ENCODE measurements at places on chromosomes 3 and 15.
A peak's percentile ranks its signal among the peaks of the same experiment; 100 is the strongest.

DNA sequence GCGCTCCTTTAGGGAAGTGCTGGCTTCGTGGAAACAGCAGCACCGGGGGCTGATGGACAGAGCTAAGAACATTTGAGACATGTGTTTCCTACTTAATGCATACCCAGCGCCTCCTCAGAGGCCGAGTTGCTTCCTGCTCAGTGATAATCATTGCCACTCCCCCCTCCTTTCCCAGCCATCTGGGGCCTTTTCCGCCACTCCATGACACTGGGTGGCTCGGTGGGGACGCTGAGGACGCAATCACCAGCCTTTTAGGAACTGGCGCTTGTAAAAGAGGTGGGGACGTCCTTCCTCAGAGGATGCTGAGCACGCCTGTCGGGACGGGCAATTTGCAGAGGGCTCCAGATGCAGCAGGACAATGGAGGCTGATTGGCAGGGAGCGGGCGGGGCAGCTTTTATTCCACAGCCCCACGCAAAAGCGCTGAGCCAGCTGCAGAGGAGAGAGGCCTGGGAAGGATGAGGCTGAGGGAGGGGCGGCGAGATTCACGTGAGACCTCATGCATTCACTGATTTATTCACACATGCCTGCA is 22.2 kb upstream of the IQSEC1 start:
- DNase-seq = no peak

DNA sequence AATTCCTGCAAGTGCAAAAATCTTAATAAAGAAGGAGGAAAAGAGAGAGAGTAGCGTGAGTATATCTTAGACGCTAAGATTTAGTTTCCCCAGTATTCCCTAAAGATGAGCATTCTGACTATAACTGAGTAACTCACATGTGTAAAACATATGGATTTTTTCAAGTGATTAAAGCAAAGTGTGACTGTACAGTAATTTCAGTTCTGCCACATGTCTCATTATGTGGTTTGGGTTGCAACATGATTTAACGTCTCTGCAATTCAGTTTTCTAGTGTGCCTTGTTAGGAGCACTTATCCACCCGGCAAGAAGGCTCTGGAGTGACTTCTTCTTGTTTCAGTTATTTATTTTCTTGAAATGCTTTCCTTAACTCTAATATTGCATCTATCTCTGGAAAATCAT is 514.1 kb downstream of the ROBO1 start:
- no peak for DNase-seq

GRCh38 chr3:55332176-55332575 is 154.9 kb downstream of the WNT5A start:
- DNase-seq = no peak

GRCh38 chr15:78727561-78727960 is 83.7 kb downstream of the ADAMTS7 start:
- DNase-seq = no peak

DNA sequence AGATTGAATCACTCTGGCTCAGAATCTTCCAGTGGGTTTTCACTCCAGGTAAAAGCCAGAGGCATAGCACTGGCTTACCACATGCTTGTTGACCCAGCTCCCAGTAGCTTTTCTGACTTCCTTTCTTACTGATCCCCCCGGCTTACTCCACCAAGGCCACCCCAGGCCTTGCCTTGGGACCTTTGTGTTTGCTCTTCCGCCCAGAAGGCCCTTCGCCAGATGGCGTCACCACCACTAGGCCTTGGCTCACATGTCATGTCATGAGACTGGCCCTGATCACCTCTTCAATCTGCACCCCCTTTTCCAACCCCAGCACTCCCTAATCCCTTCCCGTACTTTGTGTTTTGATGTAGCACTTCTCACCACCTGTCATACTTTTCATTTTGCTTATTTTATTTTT is 98.5 kb upstream of the UMPS start:
- DNase-seq = no peak

GRCh38 chr3:109050591-109051167 is 67.3 kb downstream of the MORC1 start:
- DNase-seq = no peak

- no peak for DNase-seq
Measured at GRCh38 chr3:81270603-81271379, 490.7 kb downstream of the GBE1 start.

- DNase-seq = no peak
Measured at GRCh38 chr3:105876780-105877327, 8.0 kb upstream of the CBLB start.

DNA sequence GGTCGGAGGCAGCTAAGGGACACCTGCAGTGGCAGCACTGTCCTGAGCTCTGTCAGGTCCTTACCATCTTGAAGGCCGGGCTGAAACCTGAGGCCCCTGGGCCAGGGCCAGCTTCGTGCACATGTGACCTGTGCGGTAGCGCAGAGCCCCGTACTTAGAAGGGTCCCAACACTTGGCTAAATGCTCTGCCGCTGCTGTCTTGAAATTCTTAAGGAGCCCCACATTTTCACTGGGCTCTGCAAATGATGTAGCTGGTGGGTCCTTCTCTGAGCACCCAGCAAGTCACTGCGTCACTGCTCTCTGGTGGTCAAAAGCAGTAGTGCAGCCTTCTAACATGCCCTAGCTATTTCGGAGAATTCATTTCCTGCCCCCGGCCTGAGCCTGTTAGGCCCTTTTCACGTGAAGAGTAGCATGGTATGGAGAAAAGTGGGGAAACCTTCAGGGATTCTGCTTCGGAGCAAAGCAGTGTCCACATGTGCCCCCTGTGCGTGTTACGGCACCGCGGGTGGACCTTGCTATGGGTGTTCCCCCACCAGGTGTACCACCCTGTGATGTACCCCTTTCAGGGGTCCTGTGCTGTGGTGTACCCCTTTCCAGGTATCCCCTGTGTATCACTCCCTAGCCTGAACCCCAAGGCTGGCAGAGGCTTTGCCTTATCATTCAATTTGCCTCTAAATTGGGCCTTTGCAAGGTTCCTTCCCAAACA is 79.7 kb downstream of the TMEM266 start:
- peak; percentile 65 for DNase-seq

GRCh38 chr15:63826528-63826927 is 7.2 kb downstream of the HERC1 start:
- no peak for DNase-seq

- no peak for DNase-seq
Measured at GRCh38 chr3:124777762-124778470, 47.7 kb downstream of the UMPS start.

GRCh38 chr3:24589513-24589851 is 94.8 kb upstream of the THRB start:
- DNase-seq = no peak

DNA sequence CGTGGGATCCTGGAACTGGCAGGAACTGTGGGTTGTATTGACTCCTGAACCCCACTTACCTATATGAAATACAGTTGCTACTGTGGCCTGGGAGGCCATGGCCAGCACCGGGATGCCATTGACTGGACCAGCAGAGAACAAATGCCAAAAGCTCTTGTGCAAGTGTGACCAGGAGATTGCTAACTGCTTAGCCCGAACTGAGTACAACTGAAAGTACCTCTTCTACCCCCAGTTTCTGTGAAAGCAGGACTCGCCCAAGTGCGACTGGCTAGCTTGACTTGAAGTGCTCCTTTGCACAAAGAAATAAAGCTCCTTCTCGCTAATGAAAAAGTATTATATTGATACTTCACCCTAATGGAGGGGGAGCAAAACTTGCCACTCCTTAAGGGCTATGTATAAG is 101.3 kb upstream of the ATP11B start:
- DNase-seq = no peak

- DNase-seq = no peak
Measured at GRCh38 chr3:152299249-152299976, 30.7 kb downstream of the MBNL1 start.

GRCh38 chr3:35659768-35660167 is 20.4 kb downstream of the ARPP21 start:
- no peak for DNase-seq

DNA sequence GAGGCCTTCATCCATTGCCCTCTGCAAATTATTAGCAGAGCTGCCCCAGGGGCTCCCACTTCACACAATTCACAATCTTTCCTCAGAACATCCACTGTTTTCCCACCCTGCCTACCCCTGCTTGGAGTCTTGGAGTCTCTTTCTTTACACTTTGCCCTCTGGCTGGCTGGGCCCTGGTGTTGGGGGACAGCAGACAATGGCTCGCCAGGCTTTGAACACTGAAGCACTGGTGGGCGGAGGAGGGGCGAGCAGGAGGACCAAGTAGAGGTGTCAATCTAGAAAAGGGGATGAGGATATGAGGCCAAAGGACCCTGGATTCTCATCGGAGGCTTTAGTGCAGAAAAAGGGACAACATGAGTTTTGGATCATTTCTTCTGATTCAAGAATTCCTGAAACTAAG is 212.0 kb downstream of the NR1D2 start:
- DNase-seq = no peak

DNA sequence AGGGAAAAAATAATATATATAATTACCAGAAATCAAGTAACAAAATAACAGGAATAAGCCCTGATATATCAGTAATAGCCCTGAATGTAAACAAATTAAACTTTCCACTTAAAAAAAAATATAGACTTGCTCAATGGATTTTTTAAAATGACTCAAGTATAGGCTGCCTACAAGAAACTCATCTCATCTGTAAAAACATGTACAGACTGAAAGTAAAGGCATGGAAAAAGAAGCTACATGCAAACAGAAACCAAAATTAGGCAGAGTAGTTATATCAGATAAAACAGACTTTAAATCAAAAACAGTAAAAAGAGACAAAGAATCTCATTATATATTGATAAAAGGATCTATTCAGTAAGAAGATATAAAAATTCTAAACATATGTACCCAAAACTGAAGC is 82.4 kb upstream of the STT3B start:
- DNase-seq = no peak

All from stimulated activated naive B cell treated with anti-CD40 and anti-IgM and Interleukin-4, amounts not matched to agents 10 μg/mL and 1 μg/mL and 100 μg/mL, for 72 hours (primary cell).